Adrenal gland (tissue), 19 donors: ENCODE measurements at places on chromosomes 5 and 9. TPM values are rescaled to one million over a fixed set of nuclear protein-coding genes. Genes with fewer than 3 reads are reported as not detected.

Gene SNAPC4
- 5.7 TPM for total RNA-seq

Gene ORM2
- total RNA-seq: not detected

Gene CNTLN
- 6.5 TPM for total RNA-seq

- H3K27ac ChIP-seq: no peak overlapping the region
- H3K36me3 ChIP-seq: no peaks in the 10 kb centered on the region
- H3K4me3 ChIP-seq: no peak overlapping the region
Measured at GRCh38 chr5:76674330-76675066, 41.4 kb upstream of the F2R start.

DNA sequence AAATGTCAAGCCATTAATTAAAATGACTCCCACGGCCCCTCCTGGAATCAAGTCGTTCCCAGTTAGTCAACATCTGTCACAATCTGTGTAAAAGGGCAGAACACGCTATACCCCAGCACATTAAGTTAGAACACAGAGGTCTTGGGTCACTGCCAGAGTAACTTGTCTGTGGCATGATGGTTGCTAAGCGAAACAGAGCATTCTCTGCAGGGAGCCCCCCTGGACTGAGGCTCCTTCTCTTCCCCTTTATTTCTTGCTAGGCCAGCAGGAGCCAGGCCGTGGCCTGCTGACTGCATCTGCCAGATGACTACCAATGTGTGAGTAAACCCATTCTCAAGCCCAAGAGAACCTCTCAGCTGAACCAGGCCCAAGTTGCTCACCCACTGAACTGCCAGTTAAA, 51.9 kb upstream of the ZBED3 start:
- no peaks in the 10 kb centered on the region for H3K4me1 ChIP-seq
- H3K4me3 ChIP-seq: no peak overlapping the region

DNA sequence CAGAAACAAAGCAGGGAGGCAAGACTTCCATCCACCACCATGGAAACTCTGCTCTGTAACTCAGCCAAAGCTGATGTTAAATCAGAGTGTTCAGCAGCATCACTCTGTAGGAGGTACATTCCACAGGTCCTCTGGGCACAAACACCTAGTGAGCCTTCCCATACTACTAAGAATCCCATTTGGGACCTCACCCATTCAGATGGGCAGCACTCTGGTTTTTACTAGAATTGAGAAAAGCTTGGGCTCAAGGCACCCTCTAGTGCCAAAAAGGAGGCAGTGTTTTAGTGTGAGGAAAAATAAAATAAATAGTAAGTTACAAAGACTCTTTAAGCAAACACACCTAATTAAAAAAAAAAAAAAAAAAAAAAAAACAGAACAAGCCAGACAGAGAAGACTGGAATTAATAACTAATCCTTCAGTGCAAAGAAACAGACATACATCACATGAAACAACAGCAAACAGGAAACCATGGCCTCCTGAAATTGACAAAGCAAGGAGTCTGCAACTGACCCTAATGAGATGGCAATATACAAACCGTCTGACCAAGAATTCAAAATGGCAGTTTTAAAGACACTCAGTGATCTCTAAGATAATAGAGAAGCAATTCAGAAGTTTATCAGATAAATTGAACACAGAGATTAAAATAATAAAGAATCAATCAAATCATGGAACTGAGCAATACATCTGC, 159.5 kb downstream of the GNA14 start:
- H3K4me1 ChIP-seq: no peaks in the 10 kb centered on the region
- H3K27ac ChIP-seq: no peak overlapping the region
- no peaks in the 10 kb centered on the region for H3K36me3 ChIP-seq
- H3K27me3 ChIP-seq: no peaks in the 10 kb centered on the region

DNA sequence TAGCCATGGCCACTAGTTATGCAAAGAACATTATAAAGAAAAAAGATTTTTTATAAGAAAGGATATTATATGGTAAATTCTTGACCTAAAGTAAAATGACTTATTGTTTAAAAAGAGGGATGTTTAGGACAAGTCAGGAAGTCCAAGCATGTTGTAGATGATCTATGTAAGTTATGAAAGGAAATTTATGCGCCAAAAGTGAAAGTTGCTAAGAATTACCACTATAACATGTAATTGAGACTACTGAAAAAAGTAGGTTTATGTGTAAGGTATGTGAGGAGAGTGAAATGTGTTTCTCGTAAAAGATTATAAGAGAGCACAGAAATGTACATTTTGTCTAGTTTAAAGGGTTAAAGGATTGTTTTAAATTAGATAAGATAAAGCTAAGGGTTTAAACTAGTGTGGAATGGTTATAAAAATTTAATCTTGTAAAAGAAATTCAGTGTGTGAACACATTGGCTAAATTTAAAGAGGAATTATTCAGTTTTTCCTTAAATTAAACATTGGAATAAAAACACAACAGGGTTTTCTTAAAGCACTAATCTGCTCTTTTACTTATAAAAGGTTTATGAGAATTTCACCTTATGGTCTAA, 1100.4 kb upstream of the EDIL3 start:
- no peaks in the 10 kb centered on the region for H3K36me3 ChIP-seq
- no peak overlapping the region for H3K27ac ChIP-seq
- H3K4me3 ChIP-seq: no peak overlapping the region

DNA sequence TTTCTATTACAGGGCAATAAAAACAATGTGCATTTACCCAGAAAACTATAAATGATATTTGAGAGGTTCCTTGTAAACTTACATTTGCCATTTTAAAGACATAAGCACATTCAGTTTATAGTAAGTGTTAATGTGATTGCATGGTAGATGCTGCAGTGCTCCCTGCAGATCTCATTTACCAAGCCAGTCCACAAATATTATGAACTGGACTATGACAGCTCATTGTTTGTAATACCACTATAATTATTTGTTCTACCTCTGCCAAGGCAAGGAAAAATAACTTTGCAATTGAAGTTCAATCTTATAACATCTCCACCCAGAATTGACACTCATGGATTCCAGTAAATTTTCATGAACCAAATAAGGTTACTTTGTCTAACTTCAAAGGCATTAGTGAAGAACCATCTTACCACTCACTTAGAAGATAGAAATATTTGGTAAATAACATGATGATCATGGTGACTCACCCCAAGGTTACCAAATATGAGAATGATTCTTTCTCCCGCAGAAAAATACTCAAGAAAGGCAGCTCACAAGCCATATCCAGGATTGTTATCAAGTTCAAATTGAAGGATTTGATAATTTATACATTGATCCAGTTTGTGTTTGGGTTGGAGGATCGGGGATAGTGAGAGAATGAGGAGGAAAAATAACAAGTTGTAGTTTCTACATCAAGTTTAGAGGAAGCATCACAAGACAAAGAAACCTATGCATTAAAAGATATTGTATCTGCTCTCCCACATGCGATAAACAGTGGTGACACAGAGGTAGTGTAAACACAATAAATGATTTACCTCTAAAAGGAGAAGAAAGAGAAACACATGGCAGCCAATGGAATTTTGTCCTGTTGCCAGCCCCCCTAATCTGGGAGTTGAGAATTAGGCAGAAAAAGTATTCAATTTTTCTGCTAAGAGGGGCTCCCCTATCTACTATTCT, 29.5 kb downstream of the CDH9 start:
- no peak for DNase-seq
- no peak overlapping the region for H3K27ac ChIP-seq
- no peaks in the 10 kb centered on the region for H3K27me3 ChIP-seq
